ENCODE measurements at places on chromosomes 6 and 20.

GRCh38 chr6:26172608-26172968 is 85.4 kb downstream of the HFE start:
- peak; percentile 52 for DNase-seq

- DNase-seq = peak; percentile 29
These were observed 24.4 kb downstream of the RRAGD start for GRCh38 chr6:89387516-89388201.

- DNase-seq = no peak
These were observed 648.7 kb downstream of the KIF16B start for GRCh38 chr20:15924556-15924955.

DNA sequence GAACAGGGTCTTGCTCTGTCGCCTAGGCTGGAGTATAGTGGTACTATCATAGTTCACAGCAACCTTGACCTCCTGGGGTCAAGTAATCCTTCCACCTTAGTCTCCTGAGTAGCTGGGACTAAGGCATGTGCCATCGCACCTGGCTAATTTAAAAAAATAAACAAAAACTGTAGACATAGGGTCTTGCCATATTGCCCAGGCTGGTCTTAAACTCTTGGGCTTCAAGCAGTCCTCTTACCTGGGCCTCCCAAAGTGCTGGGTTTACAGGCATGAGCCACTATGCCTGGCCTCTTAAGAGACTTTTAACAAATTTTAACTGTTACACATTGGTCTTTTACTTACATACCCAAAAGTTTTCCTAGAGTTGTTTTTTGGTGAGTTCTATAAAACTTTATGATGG is 12.4 kb downstream of the CD2AP start:
- DNase-seq = no peak

GRCh38 chr6:50093116-50093937 is 43.6 kb upstream of the DEFB112 start:
- DNase-seq = no peak

GRCh38 chr6:82987416-82987815 is 78.2 kb downstream of the UBE3D start:
- no peak for DNase-seq

- DNase-seq = no peak
These were observed 32.5 kb downstream of the ZFAND3 start for GRCh38 chr6:37851997-37852524.

- no peak for DNase-seq
These were observed 37.6 kb upstream of the PHIP start for GRCh38 chr6:79115553-79116182.

GRCh38 chr20:60993433-60994044 is 258.5 kb upstream of the CDH4 start:
- DNase-seq = no peak

DNA sequence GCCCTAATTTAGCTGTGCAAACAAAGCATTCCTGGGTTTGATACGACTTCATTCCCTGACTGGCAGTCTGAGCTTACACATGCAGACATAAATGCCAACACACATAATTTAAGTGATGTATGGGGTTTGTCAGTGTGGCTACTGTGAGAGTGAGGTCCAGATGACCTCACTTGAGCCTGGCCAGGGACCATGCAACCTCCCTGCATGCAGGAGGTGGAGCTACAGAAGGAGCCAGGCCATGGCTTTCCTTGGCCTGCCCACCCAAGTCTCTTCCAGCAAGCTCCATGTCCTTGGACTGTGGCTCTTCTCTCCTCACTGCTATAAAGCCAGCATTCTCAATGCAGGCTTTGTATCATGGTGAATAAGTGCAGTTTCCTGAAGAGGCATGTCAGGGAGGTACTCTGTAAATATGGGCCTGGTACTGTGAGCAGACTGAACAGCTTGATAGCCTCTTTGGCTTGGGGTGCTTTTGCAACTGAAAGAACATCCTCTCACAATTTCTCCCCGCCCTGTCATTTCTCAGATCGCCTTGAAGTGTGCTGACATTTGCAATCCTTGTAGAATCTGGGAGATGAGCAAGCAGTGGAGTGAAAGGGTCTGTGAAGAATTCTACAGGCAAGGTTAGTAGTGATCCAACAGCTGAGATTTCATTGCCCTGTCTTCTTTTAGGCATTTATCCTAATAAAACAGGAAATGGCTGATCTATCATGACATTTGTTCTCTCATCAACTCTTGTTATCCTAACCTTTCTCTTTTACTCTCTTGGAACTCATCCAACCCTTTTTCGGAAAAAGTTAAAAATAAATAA is 69.2 kb downstream of the MTFR2 start:
- no peak for DNase-seq

DNA sequence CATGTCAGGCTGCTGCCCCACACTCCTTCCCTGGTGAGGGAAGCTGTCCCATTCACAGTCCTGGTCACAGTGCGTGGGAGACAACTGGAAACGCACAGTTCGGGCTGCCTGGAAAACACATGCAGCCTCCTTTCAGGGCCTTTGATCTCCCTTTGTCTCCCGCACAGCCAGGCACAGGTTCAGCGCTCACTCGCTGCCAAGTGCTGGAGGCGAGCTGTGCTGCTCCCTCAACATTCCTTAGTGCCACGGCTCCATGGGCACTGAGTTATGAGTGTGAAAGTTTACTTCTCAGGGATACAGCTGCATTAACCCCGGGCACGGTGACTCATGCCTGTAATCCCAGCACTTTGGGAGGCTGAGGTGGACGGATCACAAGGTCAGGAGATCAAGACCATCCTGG is 9.1 kb downstream of the YTHDF1 start:
- no peak for DNase-seq

GRCh38 chr6:30397697-30398096 is 52.7 kb downstream of the RPP21 start:
- no peak for DNase-seq

DNA sequence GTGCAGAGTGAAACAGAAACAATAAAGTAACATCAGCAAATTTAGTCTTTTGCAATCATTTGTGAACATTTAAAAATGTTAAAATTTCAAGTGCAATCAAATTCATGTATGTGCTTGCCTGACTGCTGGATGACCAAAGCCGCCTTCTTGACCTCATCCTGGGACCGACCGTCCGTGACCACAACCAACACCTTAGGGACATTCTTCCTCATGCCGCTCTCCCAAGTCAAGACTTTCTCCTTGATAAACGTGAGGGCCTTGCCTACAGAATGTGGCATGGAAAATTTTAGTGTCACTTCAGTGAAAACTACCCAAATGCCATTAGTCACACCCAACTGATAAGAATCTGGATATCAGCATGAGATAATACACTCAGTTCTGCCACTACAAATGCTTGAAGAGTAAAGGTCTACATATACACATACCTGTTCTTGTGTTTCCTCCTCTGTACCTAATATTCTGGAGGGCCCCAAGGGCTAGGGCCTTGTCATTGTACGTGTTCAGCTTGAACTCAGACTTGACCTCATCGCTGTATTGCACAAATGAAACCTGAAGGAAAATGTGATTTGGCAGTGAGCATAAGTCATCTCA is 86.8 kb downstream of the COL12A1 start:
- no peak for DNase-seq

DNA sequence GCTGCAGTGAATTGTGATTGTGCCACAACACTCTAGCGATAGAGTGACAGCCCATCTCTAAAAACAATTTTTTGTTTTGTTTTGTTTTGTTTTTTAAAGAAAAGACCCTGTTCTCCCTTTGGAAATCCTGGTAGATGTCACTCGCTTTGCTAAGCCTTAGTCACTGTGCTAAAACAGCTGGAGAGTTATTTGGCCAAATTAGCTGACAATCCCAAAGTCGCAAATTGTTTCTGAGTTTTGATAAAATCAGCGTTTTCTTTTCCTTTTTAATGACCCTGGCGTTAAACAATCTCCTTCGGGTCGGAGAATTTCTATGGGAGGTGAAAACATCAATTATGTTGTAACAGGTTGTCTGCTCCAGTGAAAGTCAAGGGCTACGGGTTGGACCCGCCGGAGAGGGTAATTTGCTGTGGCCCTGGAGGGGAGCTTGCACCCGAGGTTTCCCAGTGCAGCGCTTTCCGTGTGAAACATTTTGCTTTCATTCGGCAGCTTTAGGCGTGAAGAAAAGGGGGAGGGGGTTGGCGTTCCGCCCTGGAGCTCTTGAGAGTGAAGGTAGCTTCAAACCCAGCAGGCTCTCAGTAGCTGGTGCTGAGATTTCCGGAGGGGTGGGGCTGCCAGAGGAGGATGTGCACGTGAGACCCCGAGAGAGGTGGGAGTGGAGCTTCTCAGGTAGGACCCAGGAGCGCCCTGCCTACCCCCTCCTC is 296.6 kb downstream of the PHACTR1 start:
- peak; percentile 22 for DNase-seq

DNA sequence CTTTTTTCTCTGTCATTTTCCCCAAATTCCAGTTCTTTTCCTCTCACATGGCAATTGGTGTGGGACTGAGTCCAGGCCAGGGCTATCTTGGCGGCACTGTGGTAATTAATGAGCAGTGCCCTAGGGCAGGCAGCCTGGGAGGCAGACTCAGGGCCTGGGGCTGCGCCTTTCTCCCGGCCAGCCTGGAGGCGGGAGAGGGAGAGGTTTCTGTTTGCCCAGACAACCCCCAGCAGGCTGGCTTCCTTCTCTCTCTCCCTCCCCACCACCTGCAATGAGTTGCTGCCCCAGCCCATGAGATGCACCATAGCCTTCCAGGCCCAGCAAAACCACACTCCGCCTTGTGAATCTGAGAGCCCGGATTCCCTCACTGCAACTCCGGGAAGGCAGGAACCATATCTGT is 15.1 kb upstream of the CCDC167 start:
- no peak for DNase-seq

GRCh38 chr6:165186041-165186440 is 123.4 kb downstream of the C6orf118 start:
- DNase-seq = no peak

DNA sequence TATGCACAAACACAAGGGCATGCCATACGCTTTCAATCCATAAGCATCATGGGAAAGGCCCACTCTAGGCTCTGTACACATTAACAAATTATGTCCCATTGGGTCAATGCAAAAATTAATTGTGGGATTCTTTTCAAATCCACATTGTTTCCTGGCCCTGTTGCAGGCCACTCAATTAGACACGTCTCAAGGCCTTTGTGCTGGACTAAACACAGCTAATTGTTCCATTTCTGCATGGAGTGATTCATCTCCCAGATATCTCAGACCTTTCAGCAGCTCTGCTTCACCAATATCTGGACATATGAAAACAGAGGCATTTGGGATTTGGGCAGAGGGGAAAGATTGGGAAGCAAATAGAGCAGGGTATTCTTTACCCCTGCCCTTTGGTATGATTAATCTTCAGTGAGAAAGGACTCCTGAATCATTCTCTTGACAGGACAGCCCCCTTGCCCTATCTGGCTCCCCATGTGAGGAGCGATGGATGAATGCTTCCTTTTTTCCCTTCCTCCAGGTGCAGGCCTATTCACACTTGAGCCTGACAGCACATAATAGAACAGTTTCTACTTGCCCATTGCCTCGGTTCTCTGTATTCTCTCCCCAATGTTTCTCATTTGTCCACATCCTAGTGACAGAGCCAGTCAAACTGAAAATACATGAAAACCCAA is 547.6 kb downstream of the HAO1 start:
- no peak for DNase-seq

- no peak for DNase-seq
These were observed 3.3 kb downstream of the PERP start for GRCh38 chr6:138103871-138104270.
